H54 (cell line): ENCODE measurements at places on chromosomes 5 and 9.

GRCh38 chr5:6943197-6944112 is 230.2 kb downstream of the TENT4A start:
- DNase-seq = no peak

DNA sequence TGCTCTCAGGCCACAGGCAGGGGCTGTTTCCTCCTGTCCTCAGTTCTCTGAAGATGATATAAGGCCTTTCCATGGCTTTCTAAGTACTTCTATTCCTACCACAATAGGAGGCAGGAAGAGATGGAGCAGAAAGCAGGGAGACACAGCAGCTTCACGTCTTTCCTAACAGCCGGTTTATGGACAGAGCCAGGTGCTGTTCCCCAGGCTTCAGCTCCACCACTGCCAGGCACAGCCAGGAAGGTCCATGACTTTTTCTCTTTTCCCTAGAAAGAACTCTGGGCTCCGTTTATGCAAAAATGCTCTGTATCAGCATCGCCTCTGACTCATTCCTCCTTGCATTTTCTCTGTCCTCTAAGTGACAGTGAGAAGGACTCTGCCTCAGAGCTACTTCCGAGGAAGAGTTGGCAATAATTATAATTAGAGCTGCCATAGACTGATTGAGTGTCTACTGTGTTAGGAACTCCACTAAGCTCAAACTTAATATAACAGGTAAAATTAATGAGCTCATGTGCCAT is 478.5 kb downstream of the RASEF start:
- no peak for DNase-seq

DNA sequence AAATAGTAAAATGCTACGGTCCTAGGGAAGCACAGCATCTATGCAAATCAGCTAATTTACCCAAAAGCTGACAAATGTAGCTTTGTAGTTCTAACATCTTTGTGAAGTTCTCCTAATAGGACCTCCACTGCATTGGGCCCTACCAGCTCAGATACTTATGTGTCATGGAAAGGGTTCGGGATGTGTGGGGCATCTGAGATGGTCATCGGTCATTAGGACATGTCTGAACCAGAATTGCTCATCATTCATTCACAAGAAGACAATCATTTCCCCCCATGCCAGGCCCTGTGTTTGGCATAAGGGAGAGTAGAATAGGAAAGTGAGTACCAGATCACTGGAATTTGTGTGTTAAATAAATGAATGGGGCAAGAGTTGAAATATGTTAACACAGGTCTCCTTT is 35.7 kb downstream of the PWWP2A start:
- DNase-seq = peak; percentile 40

- no peak for DNase-seq
Measured at GRCh38 chr5:150481972-150482406, 25.9 kb upstream of the NDST1 start.

DNA sequence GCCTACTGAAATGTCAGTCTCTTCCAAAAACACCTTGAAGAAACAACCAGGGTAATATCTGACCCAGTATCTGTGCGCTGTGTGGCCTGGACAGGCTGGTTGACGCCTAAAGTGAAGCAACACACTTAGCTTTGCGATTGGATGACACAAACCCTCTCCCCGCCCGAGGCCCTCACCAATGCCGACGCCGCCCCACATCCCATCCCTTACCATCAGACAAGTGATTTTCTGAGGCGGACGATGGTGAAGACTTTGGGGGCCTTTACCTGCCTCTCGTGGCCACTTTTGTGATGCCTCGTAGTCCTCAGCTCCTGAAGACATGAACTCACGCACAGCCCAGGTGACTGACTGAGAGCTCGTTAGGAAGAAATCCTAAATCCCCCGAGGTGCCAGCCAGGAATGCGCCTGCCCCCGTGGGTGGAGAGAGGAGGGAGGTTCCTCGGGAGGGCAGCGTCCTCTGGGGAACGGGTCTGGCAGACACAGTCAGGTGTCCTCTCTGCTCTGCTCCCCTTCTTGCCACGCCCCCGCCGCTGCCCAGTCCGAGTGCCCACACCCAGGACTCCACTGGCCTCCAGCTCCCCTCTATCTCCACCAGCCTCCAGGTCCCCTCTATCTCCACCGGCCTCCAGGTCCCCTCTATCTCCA is 31.0 kb upstream of the RXRA start:
- no peak for DNase-seq

DNA sequence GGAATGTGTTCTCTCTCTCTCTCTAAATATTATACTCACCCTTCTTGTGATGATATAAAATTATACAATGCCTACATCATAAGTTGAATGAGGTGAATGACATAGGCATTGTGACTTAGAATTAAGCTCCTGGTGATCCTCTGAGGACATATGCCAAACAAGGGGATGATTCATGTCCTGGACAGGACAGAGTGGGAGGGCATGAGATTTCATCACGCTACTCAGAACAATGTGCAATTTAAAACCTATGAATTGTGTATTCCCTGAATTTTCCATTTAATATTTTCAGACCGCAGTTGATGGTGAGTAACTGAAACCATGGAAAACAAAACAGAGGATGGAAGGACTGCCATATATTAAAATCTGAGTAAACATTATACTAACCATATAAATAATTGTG is 782.2 kb upstream of the NUDT12 start:
- no peak for DNase-seq
